ENCODE measurements at places on chromosomes 12 and 14.

GRCh38 chr14:102496958-102497744 is 12.4 kb downstream of the ANKRD9 start:
- no peak for DNase-seq

GRCh38 chr12:120314220-120314619 is 12.1 kb downstream of the SIRT4 start:
- no peak for DNase-seq

DNA sequence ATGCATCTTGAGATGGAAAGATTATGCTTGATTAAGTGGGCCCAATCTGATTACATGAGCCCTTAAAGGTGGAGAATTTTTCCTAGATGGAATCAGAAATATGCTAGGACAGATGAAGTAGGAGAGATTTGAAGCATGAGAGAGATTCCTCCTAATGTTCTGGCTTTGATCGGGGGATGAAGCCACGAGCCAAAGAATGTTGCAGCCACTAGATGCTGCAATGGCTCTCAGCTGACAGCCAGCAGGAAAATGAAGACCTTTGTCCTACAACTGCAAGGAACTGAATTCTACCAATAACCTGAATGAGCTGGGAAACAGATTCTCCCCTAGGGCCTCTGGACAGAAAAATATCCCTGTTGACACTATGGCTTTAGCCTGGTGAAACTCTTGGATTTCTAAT is 82.6 kb upstream of the ATP2B1 start:
- DNase-seq: no peak

DNA sequence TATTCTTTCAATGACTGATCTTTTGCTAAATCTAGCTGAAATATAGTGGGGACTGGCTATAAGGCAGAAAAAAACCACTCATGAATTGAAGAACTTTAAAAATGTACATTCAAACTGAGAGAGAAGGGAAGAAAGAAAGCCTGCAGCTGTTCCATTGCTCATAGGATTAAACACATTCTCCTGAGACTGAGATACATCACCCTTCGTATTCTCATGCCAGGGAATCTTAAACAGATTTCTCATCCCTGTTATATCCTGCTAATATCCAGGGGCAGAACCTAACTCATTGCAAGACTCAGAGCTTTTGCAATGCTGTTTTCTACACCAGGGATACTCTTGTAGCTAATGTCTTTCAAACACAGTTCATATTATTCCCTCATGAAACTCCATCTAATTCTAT is 67.2 kb upstream of the ACSS3 start:
- DNase-seq: no peak

DNA sequence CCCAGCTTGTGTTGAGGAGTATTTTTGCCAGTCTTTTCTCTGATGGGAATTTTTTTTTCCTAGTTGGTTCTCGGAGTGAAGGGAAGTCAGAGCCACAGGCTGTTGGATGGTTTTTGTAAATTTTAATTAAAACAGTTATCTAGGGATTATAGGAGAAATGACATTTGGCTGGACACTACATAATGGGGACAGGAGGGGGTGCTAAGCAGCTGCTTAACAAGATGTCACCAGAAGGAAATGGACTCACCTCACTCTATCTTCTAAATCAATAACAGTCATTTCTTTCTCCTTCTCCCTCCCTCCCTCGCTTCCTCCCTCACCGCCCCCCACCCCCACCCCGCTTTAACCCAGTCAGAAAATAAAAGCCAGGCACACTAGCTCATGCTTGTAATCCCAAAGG is 93.4 kb upstream of the TMEM233 start:
- no peak for DNase-seq

- no peak for DNase-seq
Measured at GRCh38 chr12:31876568-31877424, 82.4 kb upstream of the RESF1 start.

Data from T-helper 17 cell (primary cell).